ENCODE measurements at places on chromosomes 3 and 15.

- no peak for DNase-seq
These were observed 2.0 kb downstream of the NRROS start for GRCh38 chr3:196641333-196642054.

- DNase-seq = no peak
These were observed 93.4 kb upstream of the UMPS start for GRCh38 chr3:124636863-124637296.

DNA sequence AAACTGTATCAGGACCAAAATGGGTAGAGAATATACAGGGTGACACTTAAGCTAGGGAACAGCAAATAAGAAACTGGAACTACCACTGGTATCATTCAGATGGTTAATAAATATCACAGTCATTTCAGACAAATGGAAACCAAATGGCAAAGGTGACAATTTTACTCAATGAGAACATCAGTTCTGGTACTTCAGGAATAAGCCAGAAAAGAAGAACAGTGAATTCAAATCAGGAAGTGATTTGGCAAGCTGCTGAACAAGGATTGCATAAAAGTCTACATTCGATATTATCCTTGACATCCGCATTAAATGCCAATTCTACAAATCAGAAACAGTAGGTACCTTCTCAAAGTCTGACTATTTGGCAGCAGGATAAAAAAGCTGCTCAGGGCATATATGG, 23.5 kb upstream of the STIMATE start:
- no peak for DNase-seq

DNA sequence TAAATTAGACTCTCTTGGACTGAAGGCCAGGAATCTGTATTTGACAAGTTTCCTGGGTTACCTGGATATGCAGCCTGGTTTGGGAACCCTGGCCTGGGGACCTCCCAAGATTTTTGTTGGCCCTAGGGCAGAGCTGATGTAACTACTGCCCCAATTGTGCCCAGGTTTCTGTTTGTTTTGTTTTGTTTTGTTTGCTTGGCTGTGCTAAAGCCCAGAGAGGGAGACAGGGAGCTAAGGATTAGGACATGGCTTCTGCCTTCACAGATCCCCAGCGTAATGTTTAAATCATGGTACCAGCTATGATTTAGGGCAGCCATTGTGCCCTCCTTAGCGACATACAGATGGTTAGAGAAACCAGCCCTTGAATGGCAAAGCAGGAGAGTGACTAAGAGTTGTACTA, 47.6 kb downstream of the ABHD5 start:
- no peak for DNase-seq

- no peak for DNase-seq
These were observed 172.4 kb downstream of the CHST2 start for GRCh38 chr3:143291836-143292447.

GRCh38 chr3:114697401-114697800, 403.6 kb downstream of the TIGIT start:
- DNase-seq = no peak

- no peak for DNase-seq
These were observed 697.5 kb upstream of the CBLB start for GRCh38 chr3:106566277-106566676.

DNA sequence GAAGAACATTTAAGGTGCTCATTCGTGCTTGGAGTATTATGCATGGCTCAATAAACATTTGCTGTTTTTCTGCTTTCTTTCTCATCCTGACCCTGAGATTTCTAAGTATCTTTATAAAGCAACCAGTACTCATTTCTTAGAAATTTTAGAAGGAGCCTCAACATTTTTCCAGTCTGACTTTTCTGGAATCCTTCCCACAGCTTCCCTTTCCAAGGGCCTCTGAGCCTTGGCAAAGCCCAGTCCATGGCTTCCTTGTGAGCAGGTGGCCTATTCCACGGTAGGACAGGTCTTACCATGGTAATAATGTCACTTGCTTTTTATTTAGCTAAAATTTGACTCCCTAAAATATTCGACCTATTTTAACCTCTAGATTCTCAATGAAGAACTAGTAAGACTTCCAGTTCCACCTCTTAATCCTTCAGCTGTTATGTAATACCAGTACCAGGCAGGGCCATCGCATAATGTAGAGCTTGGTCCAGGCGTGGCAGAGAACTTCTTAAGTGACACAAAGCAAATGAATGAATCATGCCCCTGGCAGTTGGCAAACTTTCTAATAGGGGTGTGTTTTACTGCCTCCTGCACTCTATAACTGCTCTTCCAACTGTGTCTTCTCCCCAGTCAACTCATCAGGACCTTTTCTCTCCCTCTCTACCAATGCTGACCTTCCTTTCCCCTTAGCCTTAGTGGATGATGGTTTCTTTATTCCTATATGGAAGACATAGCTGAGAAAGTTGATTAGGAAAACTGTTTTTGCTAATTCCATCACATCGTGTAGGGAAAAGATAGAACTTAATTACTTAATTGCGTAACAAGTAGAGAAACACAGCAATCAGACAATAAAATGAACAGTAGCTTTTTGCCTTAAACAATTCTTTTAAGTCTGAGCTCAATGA, 894 bp upstream of the TM4SF4 start:
- DNase-seq = peak; percentile 45

- DNase-seq = no peak
These were observed 12.4 kb downstream of the GLCE start for GRCh38 chr15:69172847-69173246.

DNA sequence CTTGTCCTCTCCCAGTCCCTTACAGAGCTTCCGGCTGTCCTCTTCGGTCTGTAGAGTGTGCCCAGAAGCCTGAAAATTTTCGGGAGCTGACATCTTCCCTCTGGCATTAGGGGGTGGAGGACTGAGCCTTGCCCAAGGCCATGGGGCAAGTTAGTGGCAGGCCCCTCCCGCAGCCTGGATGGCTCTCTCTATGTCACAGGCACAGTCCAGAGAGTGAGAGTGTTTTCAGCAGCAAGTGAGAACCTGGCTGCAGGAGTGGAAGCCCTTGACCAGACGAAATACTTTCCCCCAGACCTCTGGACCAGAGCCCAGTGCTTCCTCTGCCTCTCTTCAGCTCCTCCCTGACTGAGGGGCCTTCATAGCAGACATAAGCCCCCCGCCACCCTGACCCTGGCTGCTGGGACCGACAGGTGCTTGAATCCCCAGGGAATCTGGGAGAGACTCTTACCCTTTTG, 50.5 kb upstream of the SEC22A start:
- DNase-seq = no peak

GRCh38 chr3:122560680-122561079, 3.4 kb downstream of the PARP9 start:
- DNase-seq = peak; percentile 80

GRCh38 chr3:72338942-72339669, 509.1 kb downstream of the SHQ1 start:
- no peak for DNase-seq

DNA sequence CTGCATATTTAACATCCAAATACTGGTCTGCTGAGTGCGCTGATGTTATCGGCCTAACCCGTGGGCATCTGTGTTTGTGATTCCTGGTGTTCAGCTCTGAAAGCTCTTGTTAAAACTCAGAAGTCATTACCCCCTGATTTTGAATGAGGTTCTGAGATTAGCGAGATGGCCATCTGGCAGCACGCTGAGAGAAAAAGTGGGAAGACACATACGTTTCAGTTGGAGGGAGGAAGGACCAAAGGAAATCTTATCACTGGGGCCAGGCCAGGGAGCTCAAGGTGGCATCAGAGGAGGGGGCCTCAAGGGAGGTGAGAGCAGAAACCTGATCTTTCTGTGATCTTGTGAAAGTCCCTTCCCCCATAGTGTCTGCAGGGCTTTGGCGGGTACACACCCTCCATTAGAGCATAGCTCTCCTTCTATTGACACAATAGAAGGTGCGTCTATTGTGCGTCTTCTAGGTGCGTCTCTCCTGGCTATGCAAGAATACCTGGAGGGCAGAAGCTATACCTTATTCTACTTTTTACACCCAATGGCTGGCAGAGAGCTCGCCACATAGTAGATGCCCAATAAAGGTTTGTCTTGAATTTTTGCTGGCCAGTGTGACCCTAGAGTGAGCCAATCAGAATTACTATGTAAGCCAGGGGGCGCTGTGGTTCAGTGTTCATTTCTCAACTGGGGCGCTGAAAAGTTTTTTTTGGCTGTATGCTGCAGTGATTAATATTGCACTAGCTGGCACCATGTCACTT, 182.4 kb downstream of the SHQ1 start:
- DNase-seq = peak; percentile 62

DNA sequence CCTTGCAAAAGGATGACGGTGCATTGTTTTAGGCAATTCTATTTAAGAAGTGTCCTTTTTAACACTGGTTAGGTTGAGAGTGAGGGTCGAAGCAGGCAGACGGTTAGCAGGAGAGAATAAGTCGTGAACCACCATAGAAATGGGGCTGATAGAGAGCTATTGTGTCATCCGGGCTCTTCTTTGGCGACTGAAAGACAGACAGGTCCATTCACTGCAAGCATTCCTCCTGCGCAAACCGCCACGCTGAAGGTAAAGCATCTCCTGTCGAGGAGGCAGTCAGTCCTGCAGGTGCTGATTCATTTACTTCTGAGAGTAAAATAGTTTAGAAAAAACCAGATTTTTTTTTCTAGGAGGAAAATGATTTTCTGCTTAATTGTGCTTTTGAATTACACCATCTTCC, 1002.8 kb upstream of the NR2F2 start:
- DNase-seq = peak; percentile 12

DNA sequence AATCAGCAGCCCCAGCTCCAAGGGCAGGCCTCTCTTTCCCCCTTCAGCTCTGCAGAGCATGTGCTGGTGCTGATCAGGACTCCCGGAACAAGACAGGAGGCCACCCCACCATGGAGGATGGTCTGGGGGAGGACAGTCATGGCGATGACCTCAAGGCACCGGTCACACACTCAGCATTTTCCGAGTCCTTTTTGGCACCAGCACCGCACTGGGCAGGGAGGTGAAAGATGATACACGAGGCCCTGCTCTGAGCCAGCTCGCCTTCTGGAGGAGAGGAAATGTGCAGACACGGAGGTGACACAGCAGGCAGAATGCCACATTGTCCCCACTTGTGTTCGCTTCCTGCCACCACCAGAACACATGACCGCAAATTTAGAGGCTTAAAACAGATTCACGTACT, 61.8 kb upstream of the SEC61A1 start:
- no peak for DNase-seq

DNA sequence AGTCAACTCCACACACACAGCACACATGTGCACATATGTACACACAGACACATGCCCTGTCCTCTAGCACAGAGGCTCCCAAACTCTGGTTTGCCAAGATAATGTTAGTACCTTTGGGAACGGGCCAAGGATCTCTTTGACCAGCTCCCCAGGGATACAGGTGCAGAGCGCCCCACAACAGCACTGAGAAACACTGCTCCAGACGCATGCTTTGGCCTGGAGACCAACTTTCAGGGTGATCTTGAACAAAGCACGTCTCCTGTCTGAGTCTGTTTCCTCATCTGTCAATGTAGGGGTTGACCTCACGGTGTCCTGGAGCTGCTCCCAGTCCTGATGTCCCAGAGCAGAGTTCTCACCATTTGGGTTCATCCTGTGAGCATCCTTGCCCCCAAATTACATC, 15.9 kb upstream of the SKOR1 start:
- no peak for DNase-seq

DNA sequence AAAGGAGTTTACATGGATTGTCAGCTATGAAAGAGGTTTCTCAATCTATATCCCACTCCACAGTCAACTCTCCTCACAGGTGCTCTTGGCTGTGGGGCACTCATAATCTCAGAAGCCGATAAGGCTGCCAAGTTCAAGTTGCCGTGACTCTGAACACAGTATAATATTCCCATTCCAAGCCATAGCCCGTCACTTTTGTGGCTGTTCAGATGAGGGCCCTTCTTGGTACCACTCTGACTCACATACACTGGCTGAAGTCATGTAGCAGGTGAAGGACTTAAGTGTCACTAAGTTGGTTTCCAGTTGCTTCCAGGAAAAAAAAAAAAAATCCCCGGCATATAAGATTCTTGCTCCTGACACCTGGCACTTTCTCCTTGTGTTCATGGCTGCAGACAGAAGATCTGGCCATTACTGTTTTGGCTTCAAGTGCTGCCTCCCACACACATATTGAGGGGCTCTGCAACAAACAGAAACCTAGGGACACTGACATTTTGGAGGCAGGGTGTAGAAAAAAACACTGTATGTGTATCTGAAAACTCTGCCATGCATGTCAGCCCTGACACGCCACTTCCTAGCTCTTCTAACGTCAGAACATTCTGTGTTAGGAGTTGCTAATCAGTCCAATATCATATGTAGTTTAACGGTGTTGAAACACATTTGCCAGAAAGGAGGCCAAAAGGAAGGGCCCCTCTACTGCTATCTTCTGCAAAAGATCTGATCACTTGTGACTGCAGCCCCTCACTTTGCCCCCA, 170.2 kb upstream of the ICE2 start:
- DNase-seq = no peak

GRCh38 chr3:43316783-43317460, 30.6 kb downstream of the SNRK start:
- no peak for DNase-seq
